ENCODE measurements at places on chromosomes 5 and 9.

DNA sequence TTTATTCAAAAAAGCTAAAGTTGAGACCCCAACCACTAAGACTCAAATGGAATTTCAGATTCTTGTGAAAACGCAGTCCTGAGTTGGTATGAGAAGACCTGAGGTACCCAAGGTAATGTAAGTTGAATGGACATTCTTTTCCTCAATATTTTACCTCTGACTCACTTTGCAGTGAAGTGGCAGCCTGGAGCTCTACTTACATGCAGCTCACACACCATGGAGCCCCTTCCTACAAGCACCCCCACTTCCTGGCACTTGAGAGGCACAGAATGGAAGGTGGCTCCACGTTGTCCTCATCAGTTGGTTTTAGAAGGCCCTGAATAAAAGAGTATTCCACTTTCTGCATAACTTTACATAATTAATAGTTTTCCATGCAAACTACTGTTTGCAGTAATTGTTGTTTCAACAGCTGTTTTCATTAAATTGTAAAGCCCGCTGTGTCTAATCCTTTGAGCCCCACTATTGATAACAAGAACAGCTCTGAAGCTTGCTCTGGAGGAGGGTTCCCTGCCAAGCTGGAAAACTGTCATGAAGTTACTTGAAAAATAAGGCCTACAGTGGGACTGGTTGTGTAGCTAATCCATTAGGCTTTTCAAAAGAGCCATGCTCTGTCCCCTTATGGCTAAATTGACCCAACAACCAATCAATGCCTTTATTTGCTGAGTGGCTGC, 102.2 kb upstream of the SPATA31D4 start:
- no peak for DNase-seq

DNA sequence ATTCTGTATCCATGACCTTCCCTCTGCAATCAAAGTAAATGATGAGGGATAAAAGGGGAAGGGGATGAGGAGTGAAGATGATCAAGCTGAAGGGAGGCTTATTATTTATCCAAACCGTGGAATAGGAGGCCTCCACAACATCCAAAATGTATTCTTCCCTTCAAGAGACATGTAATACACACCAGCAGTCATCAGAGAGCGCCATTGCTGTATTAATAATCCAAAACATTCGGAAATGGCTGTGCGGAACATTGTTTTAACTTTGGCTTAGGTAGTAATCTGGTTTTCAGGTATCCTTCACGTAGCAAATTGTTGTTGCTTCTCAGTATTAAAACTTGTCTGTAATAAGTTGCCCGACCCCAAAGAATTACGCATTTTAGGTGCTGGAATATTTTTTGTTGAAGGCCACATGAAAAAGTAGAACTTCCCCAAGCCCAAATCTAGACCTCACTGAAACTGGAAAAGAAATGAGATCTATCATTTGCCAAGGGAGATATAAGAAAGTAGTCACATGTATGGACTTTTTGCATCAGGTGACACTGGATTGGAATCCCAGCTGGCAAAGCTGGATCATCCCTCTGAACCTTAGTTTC, 2.6 kb upstream of the BOD1 start:
- peak; percentile 9 for DNase-seq

DNA sequence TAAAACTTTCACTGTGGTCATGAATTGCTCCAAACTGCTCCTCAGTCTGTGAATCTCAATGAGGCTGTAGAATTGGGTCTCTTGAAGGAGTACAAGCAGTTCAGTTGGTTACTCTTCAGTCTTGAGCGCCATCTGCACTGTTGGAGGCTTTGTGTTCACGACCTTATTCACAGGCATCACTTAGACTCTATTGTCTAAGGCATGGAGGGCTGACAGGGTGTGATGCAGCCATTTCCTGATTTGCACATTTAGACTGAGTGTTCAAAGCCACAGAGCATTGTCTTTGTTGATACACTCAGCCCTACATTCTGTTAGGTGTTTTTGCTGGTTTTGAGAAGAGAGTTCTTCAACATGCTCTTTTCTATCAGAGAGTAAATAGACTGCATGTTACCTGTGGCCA, 355.9 kb upstream of the RIOK2 start:
- no peak for DNase-seq

- no peak for DNase-seq
Measured at GRCh38 chr9:94945197-94946144, 219.0 kb downstream of the AOPEP start.

GRCh38 chr9:136729144-136729543, 13.6 kb downstream of the LCN10 start:
- DNase-seq, result no peak

DNA sequence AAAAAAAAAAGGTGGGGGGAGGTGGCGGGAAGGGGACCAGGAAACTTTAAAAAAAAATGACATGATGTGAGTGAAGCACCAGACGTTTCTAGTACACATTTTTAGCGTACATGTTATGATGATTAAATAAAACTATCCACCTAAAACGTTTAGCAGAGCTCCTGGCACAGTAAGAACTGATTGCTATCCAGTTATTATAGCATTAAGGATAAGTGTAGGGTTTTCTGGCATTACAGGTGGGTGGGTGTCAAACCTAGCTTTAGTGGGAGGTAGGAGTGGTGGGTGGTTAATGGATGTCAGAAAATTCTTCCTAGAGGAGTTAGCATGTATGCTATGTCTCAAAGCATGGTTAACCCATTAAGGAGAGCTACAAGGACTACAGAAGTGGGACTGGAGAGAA, 2329.5 kb downstream of the MAT2B start:
- DNase-seq, result no peak

DNA sequence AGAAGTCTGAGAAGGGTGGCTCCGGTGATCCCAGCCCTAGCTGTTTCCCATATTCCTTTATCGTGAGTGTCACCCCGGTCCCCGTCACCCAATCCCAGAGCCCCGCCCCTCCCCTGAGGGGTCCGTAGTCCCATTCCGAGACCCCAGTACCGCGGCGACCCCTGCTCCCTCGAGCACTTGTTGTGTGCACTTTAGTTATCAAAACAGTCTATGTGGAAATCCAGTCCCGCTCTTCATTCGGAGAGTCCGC, 223 bp downstream of the LRSAM1 start:
- DNase-seq, result no peak

DNA sequence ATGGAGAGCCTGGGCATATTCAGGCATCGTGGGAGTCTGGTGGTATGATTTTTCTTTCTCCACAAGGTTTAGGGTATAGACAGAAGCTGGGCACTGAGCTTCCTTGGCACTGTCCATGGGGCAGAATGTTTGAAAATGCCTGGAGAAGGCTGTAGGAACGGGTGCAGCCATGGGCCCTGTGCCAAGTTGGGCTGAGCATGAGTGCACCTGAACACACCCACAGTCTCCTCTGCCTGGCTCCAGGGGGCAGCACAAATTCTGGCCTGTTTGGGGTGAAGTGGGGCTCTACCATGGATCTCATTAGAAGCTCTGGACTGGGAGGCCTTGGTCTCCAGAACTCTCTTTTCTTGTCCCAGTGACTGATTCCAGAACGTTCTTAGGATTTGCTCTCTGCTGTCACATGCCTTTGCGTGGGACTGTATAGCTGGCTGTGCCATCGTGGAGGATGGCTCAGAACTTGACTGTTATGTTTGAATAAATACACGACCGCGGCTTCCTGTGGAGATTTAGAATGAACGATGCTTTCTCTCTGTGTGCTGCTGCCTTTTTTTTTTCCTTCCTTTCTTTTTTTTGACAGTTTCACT, 229.8 kb downstream of the FANCC start:
- DNase-seq, result no peak

DNA sequence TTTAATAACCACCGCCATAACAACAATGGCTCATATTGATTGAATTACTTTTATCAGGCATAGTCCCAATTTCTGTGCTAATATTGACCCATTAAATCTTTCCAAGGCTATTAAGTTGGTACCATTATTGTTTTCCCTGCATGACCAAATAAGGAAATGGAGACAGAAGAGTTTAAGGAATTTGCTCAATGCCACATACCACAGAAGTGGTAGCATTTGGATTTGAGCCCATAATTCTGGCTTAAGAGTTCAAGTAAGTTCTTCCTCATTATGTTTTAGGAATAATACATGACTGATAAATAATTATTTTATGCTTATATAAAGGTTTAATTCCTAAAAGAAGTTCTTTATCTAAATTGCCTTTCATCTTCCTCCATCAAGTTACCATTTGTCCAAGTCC, 43.4 kb upstream of the HAPLN1 start:
- DNase-seq, result no peak

DNA sequence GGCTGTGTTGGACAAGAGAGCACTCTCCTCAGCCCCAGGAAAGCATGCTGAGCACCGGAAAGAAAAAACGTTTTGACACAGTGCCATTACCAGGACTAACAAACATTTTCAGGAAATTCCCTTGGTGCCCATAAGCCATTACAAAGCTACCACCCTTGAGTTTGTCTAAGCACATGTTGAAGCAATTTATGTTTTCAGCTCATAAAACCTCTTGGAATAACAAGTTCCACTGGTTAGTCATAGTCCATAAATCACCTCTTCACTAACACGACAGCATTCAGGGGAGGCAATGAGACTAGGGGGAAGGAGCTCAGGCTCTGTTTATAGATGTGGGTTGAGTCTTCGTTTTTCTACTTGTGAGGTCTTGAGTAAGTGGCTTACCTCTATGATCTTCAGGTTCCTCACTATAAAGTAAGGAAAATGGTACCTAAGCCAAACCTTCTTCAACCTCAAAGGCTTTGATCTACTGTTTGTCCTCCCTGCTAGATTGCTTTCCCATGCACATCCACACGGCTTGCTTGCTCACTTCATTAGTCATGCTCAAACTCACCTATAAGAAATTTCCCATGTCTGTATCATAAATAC, 65.4 kb downstream of the DRD1 start:
- no peak for DNase-seq

DNA sequence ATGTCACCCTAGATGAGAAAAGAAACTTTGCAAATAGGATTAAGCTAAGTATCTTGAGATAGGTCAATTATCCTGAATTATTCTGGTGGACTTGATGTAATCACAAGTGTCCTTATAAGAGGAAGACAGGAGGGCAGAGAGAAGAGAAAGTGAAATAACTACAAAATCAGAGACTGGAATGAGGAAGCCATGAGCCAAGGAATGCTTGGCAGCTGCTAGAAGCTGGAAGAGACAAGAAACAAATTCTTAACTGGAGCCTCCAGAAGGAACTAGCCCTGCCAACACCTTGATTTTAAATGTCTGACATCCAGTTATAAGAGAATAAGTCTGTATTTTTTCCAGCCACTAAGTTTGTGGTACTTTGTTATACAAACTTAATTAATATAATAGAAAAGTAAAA, 480.0 kb downstream of the NR2F1-AS1 start:
- no peak for DNase-seq

Data from activated T-helper 1 cell treated with anti-CD3 and anti-CD28 coated beads, Interleukin-2, amount 50 U/mL, for 16 hours (primary cell).